ENCODE measurements at places on chromosomes 6 and 20. TPM values are rescaled to one million over a fixed set of nuclear protein-coding genes. Genes with fewer than 3 reads are reported as not detected.

DNA sequence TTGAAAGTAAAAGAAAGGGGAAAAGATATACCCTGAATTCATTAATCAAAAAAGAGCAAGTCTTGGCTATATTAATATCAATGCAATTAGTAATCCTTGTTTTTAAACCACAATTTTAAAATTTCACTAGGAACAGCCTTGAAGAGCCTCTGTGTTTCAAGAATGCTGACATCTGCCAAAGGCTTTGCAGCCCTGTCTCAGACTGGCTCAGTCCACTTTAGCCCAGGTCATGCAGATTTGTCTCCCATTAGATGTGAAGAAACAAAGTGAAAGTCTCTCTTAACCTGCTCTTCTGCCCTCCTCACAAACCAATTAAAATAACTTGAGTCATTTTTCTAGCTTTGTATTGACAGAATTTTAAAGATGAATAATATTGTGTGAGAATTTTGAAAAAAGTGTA, 102.7 kb upstream of the CARMIL1 start:
- no peak for DNase-seq

Gene SLC17A2
- total RNA-seq = not detected

Gene HRH3
- not detected for total RNA-seq

GRCh38 chr20:61052776-61053442, 199.2 kb upstream of the CDH4 start:
- DNase-seq = no peak

DNA sequence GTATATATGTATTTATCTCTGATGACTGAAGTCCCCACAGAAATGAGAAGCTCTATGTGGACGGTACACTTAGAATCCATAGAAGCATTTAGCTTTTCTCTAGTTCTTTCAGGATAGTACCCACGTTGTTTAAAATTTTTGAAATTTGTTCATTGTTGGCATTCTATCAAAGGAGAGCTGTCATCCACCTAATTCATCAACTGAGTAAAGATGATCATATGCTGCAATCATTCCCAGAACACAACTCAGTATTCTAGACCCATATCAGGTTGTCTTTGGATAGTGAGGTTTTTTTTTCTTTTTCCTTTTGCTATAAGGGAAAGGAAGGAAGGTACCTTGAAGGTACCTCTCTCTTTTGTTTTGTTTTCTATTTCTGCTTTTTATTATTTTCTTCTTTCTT, 9.3 kb downstream of the SERAC1 start:
- DNase-seq = peak; percentile 27

Gene PTGIS
- not detected for total RNA-seq

DNA sequence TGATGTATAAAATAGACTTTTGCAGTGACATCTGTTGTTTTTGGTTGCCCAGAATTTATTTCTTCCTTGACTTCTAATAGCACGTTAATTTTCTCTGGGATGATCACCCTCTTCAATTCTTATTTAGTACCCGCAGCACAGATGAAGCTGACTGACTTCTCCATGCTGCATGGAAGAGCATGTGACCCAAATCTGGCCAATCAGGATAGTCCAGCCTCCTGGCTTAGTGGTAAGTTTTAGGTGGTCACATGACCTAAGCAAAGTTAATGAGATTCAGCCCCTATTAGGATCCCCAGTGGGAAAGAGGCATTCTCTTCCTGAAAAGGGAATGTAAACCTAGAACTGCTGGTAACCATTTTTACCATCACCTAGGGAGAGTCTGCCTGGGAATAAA, 13.8 kb upstream of the SIRT5 start:
- DNase-seq = no peak

Data from MCF 10A (cell line).